OCI-M1 (cell line): ENCODE measurements at places on chromosomes 16 and 17.

GRCh38 chr17:20944014-20944865, 98.6 kb downstream of the USP22 start:
- peak; percentile 32 for DNase-seq

DNA sequence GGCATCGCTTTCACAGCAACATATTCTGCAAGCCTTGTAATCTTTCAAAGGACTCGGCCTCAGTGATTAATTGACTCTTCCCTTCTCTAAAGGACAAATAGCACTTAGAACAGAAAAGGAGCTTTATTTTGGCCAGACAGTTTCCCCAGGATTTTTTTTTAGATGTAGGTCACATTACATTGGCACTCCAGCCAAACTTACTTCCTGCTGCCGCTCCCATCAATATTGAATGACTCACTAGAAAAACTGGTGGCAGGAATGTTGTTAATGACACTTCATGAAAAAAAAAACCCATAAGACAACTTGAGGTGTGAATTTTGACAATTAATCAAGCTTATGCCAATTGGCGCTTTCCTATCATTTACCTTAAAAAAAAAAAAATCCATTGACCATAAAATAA, 432.6 kb downstream of the TOX3 start:
- no peak for DNase-seq

GRCh38 chr17:7651097-7651664, 455 bp downstream of the ATP1B2 start:
- DNase-seq = no peak

- peak; percentile 39 for DNase-seq
Measured at GRCh38 chr16:49856672-49857330, 889 bp upstream of the ZNF423 start.

DNA sequence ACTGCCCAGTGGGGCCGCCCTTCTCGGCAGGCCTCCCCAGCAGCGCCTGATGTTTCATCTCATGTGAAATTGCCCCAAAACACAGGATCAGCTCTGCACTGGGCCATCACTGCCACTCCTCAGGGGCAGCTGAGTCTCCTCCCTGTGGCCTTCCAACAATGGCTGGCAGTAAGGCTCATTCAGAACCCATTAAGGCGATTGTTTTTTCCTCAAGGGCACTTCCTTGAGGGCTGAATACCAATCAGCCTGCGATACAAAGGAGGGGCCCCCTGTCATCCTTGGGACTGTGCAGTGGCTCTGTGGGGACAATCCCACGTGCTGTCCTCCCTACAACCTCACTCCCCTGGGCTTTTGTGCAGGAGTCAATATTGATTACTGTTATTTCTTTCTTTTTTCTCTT, 47.5 kb downstream of the XYLT1 start:
- no peak for DNase-seq

GRCh38 chr17:9810100-9810949, 11.6 kb downstream of the GSG1L2 start:
- DNase-seq = no peak

DNA sequence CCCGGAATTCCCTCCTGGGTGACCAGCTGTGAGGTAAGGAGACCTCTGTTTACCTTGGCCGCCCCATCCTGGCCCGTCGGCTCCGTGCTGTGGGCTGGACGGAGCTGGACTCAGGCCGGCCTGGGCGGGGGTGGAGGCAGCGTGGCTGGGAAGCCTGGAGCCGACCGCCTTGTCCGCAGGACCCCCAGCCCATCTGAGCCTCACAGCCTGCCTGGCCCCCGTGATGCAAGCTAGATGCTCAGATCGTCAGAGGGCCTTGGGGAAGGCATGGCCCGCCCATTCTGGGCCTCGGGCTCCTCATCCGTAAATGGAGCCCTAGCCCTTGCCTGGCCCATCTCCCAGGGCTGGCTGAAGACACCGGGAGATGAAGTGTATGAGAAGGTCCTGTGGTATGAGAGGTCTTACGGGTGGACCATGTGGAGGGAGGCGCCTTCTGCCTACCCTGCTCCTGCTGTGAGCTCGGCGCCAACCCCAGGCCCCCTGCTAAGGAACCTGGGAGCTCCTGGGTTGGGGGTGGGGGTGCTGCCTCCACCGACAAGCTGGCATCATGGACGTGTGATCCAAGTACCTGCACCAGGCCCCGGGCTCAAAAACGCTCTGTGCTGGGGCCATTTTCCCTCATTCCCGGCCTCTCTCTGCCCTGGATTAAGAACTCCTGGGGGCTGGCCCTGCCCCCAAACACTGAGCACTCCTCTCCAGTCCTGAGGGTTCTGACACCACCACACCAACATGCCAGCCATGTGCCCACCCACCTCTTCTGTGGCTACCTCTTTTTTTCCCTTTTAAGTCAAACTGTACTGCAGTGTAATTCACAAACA, 5.4 kb upstream of the P2RX1 start:
- DNase-seq = no peak

DNA sequence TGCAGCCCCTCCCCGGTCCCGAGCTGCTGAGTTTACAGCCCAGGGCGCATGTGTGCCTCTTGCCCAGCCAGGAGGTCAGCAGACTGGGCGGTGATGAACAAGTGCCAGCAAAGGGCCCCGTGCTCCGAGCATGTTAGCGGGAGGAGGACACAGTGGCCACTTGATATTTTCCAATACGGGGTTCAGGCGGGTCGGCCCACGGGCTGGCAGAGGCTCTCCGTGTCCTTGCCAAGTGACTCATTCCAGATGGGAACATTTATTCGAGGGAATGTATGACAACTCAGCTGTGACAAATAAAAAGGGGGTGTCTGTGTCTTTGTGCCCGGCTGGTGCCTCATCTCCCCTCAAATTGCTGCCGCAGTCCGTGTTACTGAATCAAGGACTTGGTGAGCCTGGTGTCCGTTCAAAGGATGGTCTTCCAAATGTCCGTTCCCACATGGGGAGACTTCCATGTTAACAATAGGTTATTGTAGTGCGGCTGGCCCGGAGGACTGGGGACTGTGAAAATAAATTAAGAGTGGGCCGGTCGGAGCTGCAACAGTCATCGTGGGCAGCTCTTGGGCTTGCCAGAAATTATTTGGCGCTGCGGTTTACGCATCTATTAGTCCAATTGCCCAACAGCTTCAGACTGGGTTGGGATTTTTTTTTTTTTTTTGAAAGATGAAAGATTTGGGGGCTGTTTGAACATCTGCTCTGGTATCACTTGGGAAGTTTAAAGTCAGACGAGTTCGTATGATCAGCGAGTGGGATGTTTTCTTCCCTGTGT, 174.0 kb upstream of the CIBAR2 start:
- DNase-seq = no peak

- no peak for DNase-seq
Measured at GRCh38 chr17:34375426-34375997, 12.5 kb upstream of the CCL1 start.

DNA sequence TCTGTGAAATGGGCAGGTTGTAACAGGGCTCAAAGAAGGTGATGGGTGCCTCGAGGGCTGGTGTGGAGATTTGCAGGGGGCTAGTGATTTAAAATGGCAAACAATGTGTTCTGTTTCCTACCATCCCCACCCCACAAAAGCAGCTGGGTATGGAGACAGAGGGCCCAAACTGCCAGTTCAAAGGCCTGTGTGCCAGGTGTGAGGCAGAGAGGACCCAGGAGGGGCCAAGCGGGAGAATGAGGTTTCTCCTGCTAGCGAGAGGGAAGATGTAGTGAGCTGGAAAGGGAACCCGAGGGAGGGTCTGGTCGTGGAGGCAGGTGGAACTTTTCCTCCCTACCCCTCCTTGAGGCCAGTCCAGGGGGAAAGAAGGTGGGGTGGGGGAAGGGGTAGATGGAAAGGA, 39.4 kb downstream of the LAT start:
- no peak for DNase-seq

- peak; percentile 50 for DNase-seq
Measured at GRCh38 chr17:27264068-27264812, 29.7 kb upstream of the WSB1 start.

- no peak for DNase-seq
Measured at GRCh38 chr17:17394494-17394893, 82.3 kb upstream of the MED9 start.

GRCh38 chr17:18377437-18378204, at the start of gene EVPLL:
Gene EVPLL, plus strand, starts transcription at chr17:18377778. Its CDS starts 3,160 bp downstream, at chr17:18380938.
- no peak for DNase-seq

- no peak for DNase-seq
Measured at GRCh38 chr17:49269356-49269755, 38.8 kb upstream of the PHOSPHO1 start.

DNA sequence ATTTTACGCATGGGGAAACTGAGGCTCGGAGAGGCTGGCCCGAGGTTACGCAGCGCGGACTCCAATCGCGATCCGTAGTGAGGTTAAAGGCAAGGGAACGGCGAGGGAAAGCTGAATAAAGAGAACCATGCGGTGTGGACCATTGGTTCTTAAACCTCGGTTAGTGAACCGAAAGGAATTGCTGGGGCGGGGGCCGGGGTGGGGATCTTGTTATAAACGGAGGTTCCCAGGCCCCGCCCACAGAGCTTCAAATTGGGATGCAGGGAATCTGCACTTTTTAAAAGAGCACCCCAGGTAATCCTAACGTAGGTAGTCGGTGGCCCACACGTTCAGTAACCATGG, 524 bp downstream of the IQCK start:
- DNase-seq = peak; percentile 32

- no peak for DNase-seq
Measured at GRCh38 chr17:55818451-55819375, 67.9 kb downstream of the PCTP start.

DNA sequence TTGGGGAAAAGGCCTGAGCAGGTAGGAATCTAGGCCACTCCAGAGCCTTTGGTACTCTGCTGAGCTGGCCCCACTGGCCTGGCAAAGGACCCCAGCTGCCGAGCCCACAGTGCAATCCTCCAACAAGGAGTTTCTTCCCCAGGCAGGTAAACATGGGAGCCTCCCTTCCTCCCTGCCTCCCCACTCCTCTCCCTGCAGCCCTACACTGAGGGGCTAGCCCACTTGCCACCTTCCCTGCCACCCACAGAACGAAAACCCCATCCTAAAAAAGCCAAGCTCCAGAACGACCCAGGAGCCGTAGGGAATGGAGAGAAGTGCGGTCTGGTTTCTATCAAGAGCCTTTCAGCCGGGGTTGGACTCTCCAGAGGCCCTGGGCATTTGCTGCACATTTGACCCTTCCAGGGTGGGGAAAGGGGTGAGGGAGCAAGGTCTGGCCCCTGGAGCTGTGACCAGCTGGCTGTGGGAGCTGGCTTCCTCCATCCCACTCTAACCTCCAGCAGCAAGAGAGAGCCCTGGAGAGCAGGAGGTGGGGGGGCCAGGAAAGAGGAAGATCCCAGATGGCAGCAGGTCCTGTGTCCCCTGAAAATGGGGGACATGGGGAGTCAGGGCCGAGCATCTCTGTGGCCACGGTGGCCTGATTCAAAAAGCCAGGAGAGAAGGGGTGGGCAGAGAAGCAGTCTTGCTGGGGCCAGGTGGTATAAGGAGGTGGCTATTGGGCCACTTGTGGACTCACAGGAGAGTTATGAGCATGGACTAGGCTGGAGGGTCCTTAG, 1.3 kb downstream of the HID1 start:
- no peak for DNase-seq
